ENCODE measurements at places on chromosomes 16 and 17.

DNA sequence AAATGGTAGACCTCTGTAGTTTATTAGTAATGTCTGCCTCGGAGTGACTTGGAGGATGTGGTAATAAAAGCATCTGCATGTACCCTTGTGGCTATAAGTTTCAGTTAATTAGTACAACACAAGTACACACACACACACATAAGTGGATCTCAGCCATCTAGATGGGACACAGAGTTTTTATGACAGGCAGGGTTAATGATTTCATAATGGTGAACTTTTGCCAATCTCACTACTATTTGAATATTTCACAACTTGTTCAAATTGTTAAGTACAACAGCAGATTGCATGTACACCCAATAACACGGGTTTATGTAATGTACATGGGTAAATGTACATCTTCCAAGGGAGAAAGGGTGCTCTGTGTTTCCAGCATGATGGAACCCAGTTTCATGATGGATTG lies 511.3 kb upstream of the HSBP1 start:
- DNase-seq = no peak

- DNase-seq = no peak
Measured at GRCh38 chr17:14827396-14827919, 437.7 kb downstream of the PMP22 start.

GRCh38 chr16:87570572-87570937 lies 31.8 kb upstream of the JPH3 start:
- DNase-seq = no peak

GRCh38 chr16:81448154-81449131 lies 3.8 kb downstream of the CMIP start:
- no peak for DNase-seq

Data from uterus (tissue), 4 donors.